ENCODE measurements at places on chromosomes 3 and 15.

GRCh38 chr3:105580296-105580965 lies 213.7 kb downstream of the ALCAM start:
- no peak for DNase-seq

DNA sequence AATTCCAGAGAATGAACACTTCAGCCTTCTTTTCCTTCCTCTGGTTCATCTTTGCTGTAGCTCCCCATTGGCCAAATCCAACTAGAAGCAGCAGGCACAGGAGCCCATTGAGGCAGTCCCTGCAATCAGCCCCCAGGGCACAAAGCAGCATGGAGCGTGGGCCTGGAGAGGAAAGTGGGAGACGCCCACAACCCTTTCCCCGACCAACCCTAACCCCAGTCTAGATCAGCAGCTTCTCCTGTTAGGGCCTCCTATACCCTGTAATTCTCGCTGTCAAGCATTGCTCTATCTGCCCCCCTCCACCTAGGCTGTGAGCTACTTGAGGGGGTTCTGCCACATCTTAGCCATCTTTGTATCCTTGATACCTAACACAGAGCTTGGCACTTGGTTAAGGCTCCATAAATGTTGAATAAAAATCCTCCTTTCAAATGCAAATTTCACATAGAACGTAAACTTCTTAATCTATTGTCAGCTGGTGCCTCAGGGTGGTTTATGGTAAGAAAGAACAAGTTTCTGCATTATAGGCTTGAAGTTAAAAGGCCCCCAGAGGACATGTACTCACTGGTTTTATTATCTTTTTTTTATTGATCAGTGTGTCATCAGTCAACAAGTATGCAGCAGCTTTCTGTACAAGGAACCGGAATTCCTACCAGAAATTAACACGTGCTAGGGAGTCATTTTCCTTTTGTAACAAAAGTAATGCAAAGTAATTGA lies 97.9 kb upstream of the PFN2 start:
- DNase-seq, result no peak

GRCh38 chr15:30930422-30930821 lies 26.7 kb downstream of the FAN1 start:
- no peak for DNase-seq

- DNase-seq, result no peak
Measured at GRCh38 chr3:167057581-167057980, 322.5 kb downstream of the ZBBX start.

Data from NCI-H1105 treated with DMSO at 0.1 percent for 48 hours (cell line).